KBM-7 (cell line): ENCODE measurements at places on chromosomes 6 and 20.
A peak's percentile ranks its signal among the peaks of the same experiment; 100 is the strongest.

GRCh38 chr6:163753430-163753829, 338.9 kb downstream of the QKI start:
- no peak for DNase-seq

GRCh38 chr20:53678990-53679596, 85.5 kb upstream of the ZNF217 start:
- DNase-seq, result no peak

DNA sequence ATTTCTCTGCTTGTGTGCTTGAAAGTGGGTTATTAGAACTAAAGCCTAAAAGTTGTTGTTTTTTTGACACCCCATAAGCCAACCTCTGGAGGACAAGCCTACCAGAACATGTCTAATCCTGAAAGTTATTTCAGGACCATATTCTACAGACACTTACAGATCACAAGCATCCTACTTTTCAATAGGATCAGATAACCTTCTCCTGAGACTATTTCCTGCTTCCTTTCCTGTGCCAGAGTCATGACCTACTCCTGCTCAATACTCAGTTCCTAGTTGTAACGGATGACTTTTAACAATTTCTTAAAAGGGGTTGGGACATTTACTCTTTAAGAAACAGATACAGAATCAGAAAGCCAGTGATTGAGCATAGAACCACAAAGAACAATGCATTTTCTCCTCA, 5.3 kb upstream of the FILIP1 start:
- DNase-seq, result no peak

- no peak for DNase-seq
Observed at GRCh38 chr20:63931735-63932134, 24.5 kb downstream of the UCKL1 start.

- DNase-seq, result peak; percentile 46
Observed at GRCh38 chr20:49279677-49280462, 2.0 kb upstream of the ZNFX1 start.

- no peak for DNase-seq
Observed at GRCh38 chr20:38735172-38735571, 10.9 kb downstream of the SLC32A1 start.

- DNase-seq, result no peak
Observed at GRCh38 chr6:121008553-121008952, 325.7 kb downstream of the TBC1D32 start.

GRCh38 chr6:146200176-146200575, 171.3 kb downstream of the GRM1 start:
- DNase-seq, result no peak

DNA sequence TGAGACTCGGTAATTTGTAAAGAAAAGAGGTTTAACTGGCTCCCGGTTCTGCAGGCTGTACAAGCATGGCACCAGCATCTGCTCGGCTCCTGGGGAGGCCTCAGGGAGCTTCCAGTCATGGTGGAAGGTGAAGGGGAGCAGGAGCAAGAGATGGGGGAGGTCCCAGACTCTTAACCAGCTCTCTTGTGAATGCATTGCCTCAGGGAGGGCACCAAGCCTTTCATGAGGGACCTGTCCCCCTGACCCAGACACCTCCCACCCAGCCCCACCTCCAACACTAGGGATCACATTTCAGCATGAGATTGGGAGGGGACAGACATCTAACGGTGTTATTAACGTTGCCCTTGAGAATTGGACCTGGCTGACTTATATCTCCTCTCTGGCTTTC, 68.6 kb downstream of the PTPN1 start:
- no peak for DNase-seq

GRCh38 chr6:159008656-159009288, 8.8 kb upstream of the RSPH3 start:
- DNase-seq, result peak; percentile 54

DNA sequence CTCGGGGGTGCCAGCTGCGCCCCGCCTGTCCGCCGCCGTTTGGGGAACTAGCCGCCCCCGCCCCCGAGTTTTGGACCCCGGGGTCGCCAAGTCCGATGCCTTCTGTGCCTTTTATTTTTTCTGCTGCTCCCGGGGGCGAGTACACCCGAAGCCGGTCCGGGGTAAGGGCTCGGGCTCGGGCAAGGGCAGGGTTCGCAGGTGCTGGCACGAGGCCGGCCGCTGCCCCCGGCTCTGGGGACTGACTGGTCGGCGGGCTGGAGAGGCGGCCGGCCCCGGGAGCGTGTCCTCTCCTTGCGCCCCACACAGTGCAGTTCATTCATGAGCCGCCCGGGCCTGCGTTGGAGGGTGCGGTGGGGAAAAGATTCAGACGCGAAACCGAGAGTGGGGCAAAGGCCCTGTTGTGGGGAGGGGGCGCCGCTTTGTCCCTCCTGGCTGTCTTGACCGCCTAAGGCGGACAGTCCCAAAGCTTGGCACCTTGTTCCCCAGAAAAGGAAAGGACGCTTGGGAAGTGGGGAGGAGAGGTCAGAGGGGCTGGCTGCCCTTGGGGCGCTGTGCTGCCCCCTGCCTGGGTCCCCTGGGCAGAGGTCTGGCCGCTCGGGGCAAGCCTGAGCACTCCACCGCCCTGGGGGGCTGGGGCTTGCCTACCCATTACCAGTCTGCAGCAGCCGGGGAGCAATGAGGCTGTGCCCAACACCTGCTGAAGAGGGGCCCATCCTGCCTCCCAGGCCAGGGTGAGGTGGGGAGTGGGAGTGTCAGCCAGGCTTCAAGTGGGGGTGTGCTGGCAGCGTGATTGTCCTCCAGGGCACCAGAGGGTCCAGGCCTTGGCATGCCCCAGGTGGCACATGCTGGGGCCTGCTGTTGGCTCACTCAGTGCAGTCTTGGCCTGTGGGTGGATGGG, 915 bp downstream of the TMEM63B start:
- DNase-seq, result peak; percentile 37

DNA sequence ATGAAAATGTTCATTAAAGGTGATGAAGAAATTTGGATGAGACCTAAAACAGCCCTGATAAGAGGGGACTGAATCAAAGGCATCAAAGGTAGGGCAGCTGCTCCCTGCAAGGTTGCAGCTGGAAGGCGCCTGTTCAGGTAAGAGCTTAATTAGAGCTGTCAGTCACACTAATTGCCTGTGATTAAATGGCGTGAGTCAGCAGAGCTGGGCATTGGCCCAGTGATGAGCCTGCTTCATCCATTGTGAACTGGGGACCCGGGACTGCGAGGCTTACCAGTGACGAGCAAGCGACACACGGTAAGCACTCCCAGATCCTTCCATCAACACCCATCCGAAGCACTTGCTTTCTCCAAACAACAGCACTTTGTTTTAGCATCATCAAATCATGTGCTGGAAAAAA, 621.5 kb upstream of the CDH4 start:
- DNase-seq, result no peak

GRCh38 chr6:36539814-36540568, 7.3 kb downstream of the STK38 start:
- DNase-seq, result no peak

DNA sequence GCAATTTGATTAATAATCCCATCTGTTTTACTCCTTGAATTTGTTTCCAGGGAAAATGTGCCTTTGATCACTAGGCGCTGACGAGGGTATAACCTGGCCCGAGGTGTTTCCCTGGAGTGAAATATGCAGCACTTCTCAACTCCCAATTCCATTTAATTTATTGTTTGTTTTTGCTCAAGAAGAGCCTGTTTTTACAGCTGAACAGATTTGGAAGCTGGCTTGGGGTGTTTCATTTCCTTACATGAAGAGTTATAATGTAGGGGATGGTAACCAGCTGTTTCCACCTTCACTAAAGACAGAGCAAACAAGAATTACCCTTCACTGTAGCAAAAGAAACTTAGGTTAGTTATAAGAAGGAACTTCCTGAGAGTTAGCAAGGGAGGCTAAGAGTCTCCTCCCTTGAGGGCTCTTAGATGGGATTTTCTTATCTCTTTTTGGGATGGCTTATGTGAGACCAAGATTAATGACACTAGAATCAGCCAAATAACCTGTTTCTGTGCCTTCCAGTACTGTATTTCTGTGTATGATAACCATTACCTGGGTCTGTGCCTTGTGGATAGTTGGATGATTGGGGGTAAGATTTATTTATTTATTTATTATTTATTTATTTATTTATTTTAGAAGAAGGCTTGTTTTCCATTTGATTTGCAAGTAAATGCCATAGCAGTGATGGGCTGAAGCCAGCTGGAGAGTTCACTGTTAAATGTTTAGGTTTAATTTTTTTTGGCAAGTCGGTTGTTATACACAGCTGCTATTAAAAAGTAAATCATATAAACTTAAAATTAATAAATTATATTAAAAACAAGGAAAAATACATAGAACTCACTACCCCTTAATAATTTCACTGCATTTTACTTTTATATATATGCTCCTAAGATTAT, 162.2 kb upstream of the BMP2 start:
- no peak for DNase-seq

GRCh38 chr20:57948180-57948955, 238.6 kb upstream of the PMEPA1 start:
- no peak for DNase-seq

DNA sequence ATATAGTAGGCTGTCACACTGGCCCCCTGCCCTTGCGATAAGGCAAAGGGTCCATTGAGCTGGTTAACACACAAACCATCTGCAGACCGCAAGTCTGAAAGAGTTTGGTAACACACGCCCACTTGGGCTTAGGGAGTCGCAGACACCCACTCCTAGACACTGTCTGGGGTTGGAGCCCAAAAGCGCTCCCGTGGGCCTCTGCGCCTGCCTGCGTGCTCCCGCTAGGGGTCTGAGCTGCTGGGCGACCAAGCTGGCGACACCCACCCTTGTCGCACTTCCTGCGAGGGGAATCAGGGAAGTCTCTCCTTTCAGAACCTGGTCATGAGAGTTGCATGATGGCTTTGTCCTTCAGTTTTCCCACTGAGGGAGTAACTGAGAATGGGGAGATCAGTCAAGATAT, 653.0 kb downstream of the HTR1B start:
- DNase-seq, result no peak

DNA sequence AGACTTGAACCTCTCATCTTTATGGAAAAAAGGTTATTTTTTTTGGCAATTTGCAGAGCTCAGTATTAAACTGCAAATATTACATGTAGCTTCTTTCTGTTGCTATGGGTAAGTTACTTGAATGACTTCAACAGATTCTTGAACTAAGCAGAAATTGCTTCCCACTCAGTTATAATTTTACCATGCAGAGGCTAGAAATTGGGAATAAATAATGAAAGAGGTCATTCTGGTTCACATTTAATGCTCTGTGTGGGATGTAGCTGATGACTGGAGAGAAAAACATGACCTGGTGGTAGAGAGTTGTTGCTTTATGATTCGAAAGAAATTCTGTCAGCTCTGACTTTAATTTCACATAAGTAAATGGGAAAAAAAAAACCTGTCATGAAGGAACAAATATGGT, 16.8 kb upstream of the ADGB start:
- no peak for DNase-seq

DNA sequence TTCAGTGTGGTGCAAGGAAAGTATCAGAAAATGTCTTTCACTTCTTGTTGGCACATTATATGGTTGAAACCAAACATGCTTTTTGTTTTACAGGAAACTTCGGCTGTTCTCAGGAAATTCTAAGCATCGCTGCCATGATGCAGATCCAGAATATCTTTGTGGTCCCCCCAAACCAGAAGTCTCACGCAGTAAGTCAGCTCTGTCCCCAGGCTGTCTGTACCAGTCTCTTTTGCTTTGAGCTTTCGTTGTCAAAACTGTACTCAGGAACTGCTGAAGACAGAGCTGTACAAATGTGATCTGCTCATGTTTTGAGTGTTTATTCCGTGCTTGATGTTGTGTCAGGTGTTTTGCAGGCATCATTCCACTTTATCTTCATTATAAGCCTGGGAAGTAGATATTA, 59.6 kb downstream of the DHX35 start:
- DNase-seq, result no peak

DNA sequence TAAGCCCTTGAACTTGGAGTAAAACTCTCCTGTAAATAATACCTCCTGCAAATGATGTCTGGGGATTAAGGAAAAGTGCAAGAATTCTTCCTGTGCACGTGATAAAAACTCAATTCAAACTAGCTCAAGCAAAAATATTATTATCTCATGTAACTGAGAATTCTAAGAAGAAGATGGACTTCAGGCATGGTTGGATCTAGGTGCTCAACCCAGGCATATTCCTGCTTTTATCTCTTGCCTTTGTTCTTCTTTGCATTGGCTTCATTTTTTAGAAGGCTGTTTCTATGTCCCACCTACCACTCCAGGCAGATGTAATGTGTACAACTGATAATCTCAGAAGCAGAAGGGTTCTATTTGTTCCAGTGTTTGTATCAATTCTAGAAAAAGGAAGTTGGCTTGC, 95.8 kb downstream of the DACT2 start:
- DNase-seq, result no peak

GRCh38 chr6:158474961-158475343, 84.9 kb upstream of the TMEM181 start:
- no peak for DNase-seq

- no peak for DNase-seq
Observed at GRCh38 chr6:66986940-66987339, 1279.9 kb upstream of the EYS start.

GRCh38 chr6:38113825-38114576, 294.5 kb downstream of the ZFAND3 start:
- DNase-seq, result no peak

DNA sequence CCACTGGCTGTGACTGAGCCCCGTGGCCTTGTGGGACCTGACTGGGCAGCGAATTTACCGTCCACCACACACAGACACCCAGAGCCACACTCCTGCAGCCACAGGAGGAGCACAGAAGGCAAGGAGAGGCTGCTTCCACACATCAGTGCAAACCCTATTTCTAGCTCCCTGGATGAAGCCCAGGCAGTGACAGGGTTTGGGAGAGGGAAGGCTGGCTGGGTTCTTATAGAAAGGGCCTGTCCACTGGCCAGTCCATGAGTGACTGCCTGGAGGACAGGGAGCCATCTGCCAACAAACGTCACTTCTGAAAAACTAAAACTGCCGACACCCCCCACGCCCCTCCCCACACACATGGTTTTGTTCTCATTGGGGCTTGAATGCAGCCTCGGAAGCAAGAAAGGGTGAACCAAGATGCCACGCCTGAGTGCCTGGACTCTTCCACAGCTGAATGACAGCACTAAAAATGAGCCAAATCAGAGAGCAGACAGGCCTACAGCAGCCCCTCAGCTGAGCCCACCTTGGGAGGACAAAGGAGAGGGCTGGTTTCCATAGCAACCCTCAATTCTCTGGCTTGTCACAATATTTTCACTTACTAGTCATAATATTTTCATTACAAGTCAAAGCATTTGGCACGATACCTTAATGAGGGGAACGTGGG, 38.4 kb downstream of the RRBP1 start:
- no peak for DNase-seq

DNA sequence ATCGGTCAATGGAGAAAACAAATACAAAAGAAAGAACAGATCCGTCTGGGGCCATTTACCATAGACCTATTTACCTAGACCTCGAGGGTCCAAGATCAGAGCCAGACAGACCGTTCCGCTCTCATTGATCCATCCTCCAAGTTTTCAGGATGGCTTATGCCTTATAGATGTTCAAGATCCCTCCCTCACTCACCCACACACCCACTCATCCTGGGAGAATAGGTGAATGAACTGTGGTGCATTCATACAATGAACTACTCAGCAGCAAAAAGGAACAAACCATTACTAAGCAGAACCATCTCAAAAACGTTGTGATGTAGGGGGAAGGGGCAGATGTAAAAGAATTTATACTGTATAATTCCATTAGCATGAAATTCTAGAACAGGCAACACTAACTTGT, 125.1 kb upstream of the RREB1 start:
- no peak for DNase-seq

- no peak for DNase-seq
Observed at GRCh38 chr20:24303393-24304170, 165.8 kb upstream of the SYNDIG1 start.

GRCh38 chr6:159828074-159828473, 28.0 kb downstream of the PNLDC1 start:
- DNase-seq, result peak; percentile 20
